ENCODE measurements at places on chromosomes 6 and 20. TPM values are rescaled to one million over a fixed set of nuclear protein-coding genes. Genes with fewer than 3 reads are reported as not detected.
A peak's percentile ranks its signal among the peaks of the same experiment; 100 is the strongest.

- no peaks in the 10 kb centered on the region for H3K36me3 ChIP-seq
- H3K27ac ChIP-seq, result no peak overlapping the region
- no peaks in the 10 kb centered on the region for H3K4me1 ChIP-seq
These were observed 29.8 kb downstream of the RHAG start for GRCh38 chr6:49606721-49607390.

DNA sequence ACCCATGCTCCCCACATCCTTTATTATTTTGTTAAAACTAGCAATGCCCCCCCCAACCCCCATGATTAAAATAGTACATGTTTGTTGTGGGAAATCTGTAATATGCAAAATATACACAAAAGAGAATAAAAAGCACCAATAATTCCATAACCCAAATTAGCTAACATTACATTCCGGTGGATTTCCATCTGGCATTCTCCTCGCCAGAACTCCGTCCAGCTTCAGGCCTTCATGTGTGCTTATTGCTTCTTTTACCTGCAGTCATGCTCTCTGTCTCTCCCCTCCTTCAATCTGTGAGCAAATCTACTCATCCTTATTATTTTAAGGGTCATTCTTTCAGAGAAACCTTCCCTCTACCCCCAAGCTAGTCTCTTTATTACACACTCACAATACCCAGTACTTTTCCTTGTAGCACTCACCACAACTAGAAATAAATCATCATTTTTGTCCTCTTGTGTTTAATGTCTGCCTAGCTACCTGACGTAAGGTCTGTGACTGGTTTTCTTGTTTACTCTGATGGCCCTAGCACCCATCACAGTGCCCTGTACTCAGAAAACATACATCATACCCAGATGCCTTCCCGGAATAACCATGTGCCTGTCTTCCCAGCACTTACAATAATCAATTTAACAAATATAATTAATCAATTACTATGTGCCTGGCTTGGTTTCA lies 25.6 kb upstream of the IER3 start:
- no peak for DNase-seq
- peaks cover 15% of the 10 kb centered on the region for H3K4me1 ChIP-seq
- H3K4me3 ChIP-seq, result no peak overlapping the region
- H3K36me3 ChIP-seq, result no peaks in the 10 kb centered on the region

DNA sequence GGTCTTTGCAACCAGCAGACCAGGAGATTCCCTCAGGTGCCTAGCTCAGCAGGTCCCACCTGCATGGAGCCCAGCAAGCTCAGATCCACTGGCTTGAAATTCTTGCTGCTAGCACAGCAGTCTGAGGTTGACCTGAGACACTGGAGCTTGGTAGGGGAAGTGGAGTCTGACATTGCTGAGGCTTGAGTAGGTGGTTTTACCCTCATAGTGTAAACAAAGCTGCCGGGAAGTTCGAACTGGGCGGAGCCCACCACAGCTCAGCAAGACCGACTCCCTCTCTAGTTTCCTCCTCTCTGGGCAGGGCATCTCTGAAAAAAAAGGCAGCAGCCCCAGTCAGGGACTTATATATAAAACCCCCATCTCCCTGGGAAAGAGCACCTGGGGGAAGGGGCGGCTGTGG lies 34.3 kb downstream of the PRSS35 start:
- no peaks in the 10 kb centered on the region for H3K36me3 ChIP-seq
- H3K4me3 ChIP-seq, result no peak overlapping the region
- no peak for DNase-seq
- no peak overlapping the region for H3K27ac ChIP-seq
- H3K27me3 ChIP-seq, result no peaks in the 10 kb centered on the region

DNA sequence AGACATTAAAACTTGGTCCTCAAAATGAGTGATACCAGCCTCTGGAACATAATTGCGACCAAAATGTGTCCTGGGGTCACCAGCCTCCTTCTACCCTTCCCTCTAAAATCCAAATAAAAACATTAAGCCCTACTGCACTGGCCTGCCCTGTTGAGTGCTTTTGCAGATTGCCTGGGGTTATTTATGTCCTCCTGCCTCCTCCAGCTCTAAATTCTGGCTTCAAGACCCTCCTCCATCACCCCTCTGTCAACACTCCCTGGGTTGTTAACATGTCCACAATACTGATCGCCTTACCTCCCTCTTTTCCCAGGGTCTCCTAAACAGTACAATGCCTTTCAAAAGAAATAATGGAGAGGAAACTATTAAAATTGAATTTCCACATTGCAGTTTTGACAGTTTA lies 327.5 kb downstream of the NRN1 start:
- no peak overlapping the region for H3K4me3 ChIP-seq
- H3K27ac ChIP-seq, result no peak overlapping the region
- no peak for DNase-seq
- peaks cover 3% of the 10 kb centered on the region for H3K4me1 ChIP-seq

- H3K27me3 ChIP-seq, result no peaks in the 10 kb centered on the region
- no peak overlapping the region for H3K27ac ChIP-seq
- no peaks in the 10 kb centered on the region for H3K4me1 ChIP-seq
- H3K4me3 ChIP-seq, result no peak overlapping the region
- DNase-seq, result no peak
- H3K36me3 ChIP-seq, result no peaks in the 10 kb centered on the region
These were observed 115.2 kb upstream of the BCLAF1 start for GRCh38 chr6:136404627-136405419.

DNA sequence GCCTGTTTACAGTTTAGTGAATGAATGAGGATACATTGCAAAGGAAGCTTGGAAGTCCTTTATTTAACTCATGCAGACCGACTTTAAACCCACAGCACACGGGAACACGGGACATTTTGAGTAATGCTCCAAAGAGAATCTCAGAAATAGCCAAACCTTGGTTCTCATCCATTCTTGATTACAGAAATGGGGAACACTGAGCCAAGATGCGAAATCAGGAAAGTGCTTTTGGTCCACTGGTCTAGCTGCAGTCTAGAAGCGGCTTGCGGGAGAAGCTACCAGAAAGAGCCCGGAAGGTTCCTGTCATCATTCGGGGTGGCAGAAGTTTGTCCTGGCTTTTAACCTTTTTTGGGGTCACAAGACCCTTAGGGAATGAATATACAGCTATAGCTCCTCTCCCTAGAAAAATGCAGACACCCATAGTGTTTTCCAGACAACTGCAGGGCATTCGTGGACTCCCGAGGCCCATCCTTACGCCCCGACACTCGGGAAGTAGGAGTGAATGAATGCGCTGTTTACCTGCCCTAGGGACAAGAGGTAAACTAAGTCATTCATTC lies 475 bp upstream of the TMEM181 start:
- H3K27ac ChIP-seq, result peak overlapping the region; percentile 45
- H3K4me1 ChIP-seq, result peaks cover 18% of the 10 kb centered on the region
- H3K27me3 ChIP-seq, result no peaks in the 10 kb centered on the region
- DNase-seq, result no peak
- no peaks in the 10 kb centered on the region for H3K36me3 ChIP-seq

- no peaks in the 10 kb centered on the region for H3K4me1 ChIP-seq
- DNase-seq, result no peak
- no peaks in the 10 kb centered on the region for H3K36me3 ChIP-seq
- no peak overlapping the region for H3K4me3 ChIP-seq
These were observed 169.2 kb downstream of the GRM4 start for GRCh38 chr6:33976437-33977360.

GRCh38 chr6:111842271-111842822 lies 30.9 kb downstream of the FYN start:
- DNase-seq, result no peak
- peak overlapping the region; percentile 73 for H3K27ac ChIP-seq
- H3K27me3 ChIP-seq, result no peaks in the 10 kb centered on the region
- H3K4me1 ChIP-seq, result peaks cover 48% of the 10 kb centered on the region
- H3K4me3 ChIP-seq, result no peak overlapping the region

DNA sequence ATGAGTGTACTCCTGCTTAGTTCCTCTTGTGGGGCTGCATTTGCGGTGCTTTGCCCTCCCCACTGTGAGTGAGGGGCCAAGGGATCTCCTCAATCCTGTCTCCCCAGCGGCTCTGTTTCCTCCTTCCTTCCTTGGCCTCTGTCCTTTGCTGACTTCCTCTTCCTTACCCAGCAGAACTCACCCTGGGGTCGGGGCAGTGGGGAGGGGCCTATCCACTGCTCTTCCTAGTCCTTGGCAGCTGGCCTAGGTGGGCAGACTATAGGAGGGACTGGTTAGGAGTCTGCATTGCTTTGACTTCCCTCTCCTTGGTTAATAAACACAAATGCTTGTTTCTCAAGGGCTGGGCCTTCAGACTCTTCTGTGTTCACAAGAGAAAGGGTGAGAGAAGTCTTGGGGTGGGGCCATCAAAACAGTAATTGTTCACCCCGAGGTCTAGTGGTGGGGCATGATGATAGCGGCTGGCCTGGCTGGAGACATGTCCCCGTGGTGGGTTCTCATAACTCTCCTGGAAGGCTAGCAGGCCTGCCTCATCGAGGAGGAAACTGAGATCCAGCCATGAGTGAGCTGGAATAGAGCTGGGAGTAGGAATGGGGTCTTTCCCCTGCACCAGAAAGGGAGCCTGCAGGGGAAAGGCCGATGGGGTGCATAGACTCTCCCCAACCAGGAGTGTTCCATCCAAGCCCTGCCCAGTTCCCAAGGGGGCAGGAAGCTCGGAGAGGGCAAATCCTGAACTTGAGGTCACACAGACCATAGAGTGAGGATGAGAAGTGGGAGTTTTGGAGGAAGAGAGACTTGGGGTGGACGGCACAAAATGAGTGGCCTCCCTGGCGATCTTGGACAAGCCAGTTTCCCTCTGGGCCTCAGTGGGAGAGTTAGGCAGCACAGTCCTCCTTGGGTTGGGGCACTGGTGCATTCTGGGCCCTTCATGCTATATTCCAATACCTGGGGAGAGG lies 12.7 kb downstream of the FAM110A start:
- peaks cover 29% of the 10 kb centered on the region for H3K27me3 ChIP-seq
- peak; percentile 32 for DNase-seq
- no peak overlapping the region for H3K27ac ChIP-seq
- H3K4me3 ChIP-seq, result peak overlapping the region; percentile 60
- H3K36me3 ChIP-seq, result peaks cover 3% of the 10 kb centered on the region

GRCh38 chr6:112352607-112353006 lies 5.5 kb downstream of the RFPL4B start:
- no peaks in the 10 kb centered on the region for H3K27me3 ChIP-seq
- no peak for DNase-seq
- no peaks in the 10 kb centered on the region for H3K4me1 ChIP-seq
- no peaks in the 10 kb centered on the region for H3K36me3 ChIP-seq
- no peak overlapping the region for H3K4me3 ChIP-seq

DNA sequence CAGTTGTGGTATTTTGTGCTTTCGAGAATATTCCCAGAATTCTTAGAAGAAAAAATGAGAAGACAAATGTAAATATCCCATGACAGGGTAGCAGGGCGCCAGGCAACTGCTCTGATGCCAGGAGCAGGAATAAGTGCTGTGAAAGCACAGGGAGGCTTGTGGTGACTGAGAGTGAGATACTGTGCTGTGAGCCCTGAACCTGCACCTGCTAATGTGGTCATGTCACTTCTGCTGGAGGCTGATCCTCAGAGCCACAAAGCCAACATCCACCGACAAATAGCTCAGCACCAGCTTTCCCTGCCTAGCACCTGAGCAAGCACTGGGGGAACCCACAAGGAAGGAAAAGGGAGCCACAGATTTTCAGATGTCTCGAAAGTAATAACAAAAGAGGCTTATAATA lies 368.6 kb upstream of the CDH4 start:
- no peaks in the 10 kb centered on the region for H3K27me3 ChIP-seq
- H3K4me3 ChIP-seq, result no peak overlapping the region
- no peaks in the 10 kb centered on the region for H3K4me1 ChIP-seq
- no peaks in the 10 kb centered on the region for H3K36me3 ChIP-seq

- H3K27ac ChIP-seq, result no peak overlapping the region
- H3K36me3 ChIP-seq, result no peaks in the 10 kb centered on the region
- peak; percentile 55 for DNase-seq
- H3K4me1 ChIP-seq, result peaks cover 8% of the 10 kb centered on the region
These were observed 86.8 kb upstream of the SNAP25 start for GRCh38 chr20:10131732-10132345.

DNA sequence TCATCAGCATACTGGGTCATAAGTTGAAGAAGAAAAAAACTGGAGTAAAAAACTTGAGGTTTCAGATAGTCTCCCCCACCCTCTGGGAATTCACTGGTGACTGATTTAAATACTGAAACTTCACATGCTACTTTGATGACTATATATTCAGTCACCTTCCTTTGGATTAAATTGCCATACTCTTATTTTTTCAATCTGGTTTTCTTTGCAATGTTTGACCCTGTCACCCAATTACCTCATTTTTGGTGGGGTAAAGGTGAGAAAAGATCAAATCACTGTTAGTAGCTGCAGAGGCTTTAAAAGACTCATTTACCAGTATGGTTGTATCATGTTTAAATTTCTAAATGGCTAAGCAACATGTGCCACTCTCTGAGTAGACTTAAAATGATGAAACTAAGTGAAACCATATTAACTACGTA lies 862.7 kb upstream of the FLRT3 start:
- H3K4me3 ChIP-seq, result no peak overlapping the region
- no peak for DNase-seq
- H3K4me1 ChIP-seq, result no peaks in the 10 kb centered on the region
- no peaks in the 10 kb centered on the region for H3K27me3 ChIP-seq
- H3K27ac ChIP-seq, result no peak overlapping the region

GRCh38 chr20:11210611-11211010 lies 536.8 kb upstream of the JAG1 start:
- DNase-seq, result no peak
- H3K27me3 ChIP-seq, result no peaks in the 10 kb centered on the region

DNA sequence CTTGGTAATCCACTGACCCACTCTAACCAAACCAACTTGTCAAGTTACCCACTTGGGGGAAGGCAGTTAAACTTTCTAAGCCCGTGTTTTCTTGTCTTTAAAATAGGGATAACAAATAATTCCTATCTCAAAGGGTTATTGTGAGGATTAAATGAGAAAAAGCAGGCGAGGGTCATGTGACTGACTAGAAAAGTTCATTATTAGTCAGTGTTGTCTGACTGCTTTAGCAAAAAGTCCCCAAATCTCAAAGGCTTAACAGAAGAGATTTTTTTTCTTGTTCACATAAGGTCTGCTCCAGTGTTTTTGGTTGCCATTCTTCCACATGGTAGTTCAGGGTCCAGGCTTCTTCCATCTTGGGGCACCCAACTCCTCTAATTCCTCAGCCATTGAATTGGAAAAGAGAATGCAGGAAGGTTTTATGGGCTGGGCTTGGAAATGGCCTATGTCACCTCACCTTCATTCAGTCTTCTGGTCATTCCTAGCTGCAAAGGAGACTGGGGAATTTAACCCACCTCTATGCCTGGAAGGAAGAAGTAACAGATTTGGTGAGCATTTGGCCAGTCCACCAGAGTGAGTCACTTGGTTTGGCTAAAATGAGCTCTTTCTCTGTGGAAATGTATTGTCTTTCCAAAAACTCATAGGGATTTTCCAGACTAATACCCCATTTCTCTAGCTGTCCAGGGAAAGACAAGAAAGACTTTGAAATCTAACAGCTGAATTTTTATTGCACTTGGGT lies 77.0 kb downstream of the CAP2 start:
- H3K4me3 ChIP-seq, result no peak overlapping the region
- peak; percentile 30 for DNase-seq
- H3K4me1 ChIP-seq, result peaks cover 13% of the 10 kb centered on the region
- H3K36me3 ChIP-seq, result peaks cover 14% of the 10 kb centered on the region

GRCh38 chr6:20332441-20333006 lies 69.2 kb upstream of the E2F3 start:
- no peak overlapping the region for H3K27ac ChIP-seq
- H3K36me3 ChIP-seq, result no peaks in the 10 kb centered on the region
- no peaks in the 10 kb centered on the region for H3K27me3 ChIP-seq
- no peak for DNase-seq

- peak overlapping the region; percentile 10 for H3K27ac ChIP-seq
- peak; percentile 21 for DNase-seq
- no peaks in the 10 kb centered on the region for H3K36me3 ChIP-seq
These were observed 5.2 kb downstream of the TENT5A start for GRCh38 chr6:81747327-81747726.

MBOAT1 gene
- 6.1 TPM for total RNA-seq

ENPP5 gene
- total RNA-seq, result 4.7 TPM

ZSCAN31 gene
- total RNA-seq, result 11.9 TPM

KHDC1L gene
- total RNA-seq, result 0.13 TPM

STMND1 gene
- total RNA-seq, result not detected

ECT2L gene
- 0.09 TPM for total RNA-seq

ADGRF1 gene
- total RNA-seq, result not detected

EYS gene
- total RNA-seq, result 1.1 TPM
